Smooth muscle cell of the brain vasculature (primary cell): ENCODE measurements at places on chromosomes 6 and 20.

DNA sequence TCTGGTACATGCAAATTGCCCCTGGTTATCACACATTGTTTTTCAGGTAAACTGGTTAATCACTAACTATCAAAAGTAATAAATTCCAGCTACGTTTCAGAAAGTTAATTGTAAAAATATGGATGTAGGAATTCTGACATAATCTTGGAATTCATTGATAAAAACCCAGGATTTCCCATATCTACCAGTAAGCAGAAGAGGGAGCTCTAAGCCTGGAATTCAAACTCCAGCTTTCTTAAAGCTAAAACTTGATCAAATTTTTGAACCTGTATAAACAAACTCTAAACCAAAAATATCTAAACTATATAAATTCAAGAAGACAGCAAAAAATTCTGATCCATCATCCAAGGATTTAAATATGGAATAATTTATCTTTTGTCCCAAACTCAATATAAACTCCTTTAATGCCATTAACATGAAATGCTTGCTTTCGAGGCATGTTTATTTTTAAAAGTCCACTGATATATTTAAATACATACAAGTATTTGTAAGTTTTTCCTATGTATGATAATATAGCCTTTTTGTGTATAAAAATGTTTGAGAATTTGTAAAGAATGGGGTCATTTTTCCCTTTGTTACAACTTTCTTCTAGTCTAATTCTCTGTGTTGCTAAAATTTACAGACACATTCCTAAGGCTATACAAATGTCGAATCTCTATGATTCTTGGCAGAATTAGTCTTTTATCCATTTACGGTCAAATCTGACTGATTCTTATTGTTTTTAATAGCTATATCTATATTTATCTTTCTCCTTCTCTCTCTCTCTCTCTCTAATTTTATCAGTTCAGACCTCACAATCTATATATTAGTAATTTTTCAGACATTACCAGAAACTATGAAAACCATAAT, 91.4 kb upstream of the RNF217 start:
- no peak for DNase-seq

DNA sequence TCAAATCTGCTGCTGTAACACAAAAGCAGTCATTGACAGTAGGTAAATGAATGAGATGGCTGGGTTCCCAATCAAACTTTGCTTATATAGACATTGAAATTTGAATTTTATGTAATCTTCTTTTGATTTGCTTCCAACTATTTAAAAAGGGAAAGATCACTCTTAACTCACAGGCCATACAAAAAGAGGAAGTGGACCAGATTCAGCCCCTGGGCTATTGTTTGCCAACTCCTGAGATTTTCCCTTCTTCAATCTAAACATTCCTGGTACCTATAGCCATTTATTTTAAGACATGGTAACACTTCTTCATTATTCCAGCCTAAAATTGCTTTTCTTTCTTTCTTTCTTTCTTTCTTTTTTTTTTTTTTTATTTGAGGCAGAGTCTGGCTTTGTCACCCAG, 260.6 kb downstream of the TFAP2A start:
- no peak for DNase-seq

GRCh38 chr20:40962733-40963504, 65.7 kb upstream of the TOP1 start:
- DNase-seq, result no peak

- no peak for DNase-seq
These were observed 72.7 kb downstream of the FAXC start for GRCh38 chr6:99276747-99277146.

DNA sequence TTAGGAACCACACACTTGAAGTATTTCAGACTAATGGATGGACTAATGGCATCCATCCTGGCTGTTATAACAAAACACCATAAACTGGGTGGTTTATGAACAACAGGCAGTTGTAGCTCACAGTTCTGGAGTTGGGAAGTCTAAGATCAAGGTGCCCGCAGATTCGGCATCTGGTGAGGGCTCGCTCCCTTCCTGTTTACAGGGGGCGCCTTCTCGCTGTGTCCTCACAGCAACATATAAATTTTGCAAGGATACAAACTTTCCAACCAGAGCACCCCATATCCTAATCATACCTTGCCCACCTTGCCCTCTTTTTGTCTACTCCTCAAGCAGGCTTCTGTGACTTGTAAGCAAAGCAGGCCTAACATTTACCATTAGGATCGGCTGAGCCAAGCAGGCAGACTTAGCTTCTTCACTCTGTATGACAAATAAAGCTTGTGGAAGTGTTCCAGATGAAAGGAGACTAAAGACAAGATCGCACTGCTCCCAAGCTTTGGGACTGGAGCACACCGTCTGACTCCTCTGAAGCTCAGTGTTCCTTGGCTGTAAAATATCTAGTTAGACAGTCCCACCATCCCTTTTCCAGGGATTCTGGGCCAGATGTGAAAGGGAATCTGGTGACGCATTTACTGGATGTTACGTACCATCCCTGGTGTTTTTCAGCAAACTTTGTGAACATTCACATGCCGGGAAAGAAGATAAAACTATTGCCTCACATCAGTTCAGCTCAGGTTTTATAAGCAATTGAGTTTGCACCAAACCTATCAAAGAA, 34.9 kb downstream of the GFOD1 start:
- DNase-seq, result no peak

DNA sequence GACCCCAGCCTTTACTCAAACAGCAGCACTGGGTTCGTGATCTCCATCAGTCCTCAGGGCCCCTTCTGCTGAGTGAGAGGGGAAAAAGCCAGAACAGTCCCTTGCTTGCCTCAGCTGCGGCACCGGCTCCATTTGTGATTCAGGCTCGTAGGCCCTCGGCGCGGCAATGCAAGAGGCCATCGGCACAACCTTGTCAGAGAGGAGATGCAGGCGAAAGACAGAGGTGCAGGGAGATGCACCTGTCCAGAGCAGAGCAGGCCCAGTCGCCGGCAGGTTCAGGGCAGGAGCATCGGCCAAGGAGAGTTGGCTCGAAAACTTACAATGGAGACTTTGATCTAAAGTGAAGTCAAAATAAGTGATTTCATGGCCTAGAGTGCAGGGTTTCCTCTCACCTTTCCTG, 171.6 kb downstream of the SMOC2 start:
- DNase-seq, result no peak

- DNase-seq, result no peak
These were observed 54.6 kb downstream of the PCSK2 start for GRCh38 chr20:17281478-17281877.

DNA sequence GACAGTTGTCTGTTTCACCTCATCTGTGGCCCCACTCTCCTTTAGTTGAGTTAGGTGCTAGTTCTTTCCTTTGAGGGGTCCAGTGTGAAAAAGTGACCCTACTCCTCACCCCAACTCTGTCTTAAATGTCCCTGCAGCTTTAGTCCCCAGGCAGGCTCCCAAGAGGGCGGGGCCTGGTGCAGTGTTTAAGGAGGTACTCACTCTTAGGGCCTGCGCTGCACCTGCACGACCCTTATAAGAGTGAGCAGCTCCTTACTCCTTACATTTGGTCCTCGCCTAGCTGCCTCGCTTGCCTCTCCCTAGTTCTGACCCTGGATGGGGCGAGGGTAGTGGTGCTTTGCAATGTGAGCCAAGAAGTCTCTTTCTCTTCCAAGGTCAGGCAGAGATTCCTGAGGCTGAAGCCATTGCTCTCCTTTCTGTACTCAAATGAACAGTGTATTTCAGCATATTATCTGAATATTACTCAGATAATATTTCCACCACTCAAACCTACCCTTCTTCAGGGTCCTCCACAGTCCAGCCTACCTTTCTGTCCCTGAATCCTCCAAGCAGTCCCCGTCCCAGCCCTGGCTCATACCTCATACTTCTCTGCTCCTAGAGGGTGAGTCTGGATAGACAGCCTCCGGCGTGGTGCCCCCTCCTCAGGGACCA, 11.9 kb upstream of the VEGFA start:
- DNase-seq, result no peak
